Posterior vena cava (tissue), 2 donors: ENCODE measurements at places on chromosomes 2 and 18. TPM values are rescaled to one million over a fixed set of nuclear protein-coding genes. Genes with fewer than 3 reads are reported as not detected.

Gene VIT
- 16.2 TPM for total RNA-seq

- no peak for DNase-seq
Measured at GRCh38 chr2:12715258-12716031, 1.3 kb upstream of the TRIB2 start.

Gene DCDC2C
- total RNA-seq = not detected

Gene IL36B
- not detected for total RNA-seq

DNA sequence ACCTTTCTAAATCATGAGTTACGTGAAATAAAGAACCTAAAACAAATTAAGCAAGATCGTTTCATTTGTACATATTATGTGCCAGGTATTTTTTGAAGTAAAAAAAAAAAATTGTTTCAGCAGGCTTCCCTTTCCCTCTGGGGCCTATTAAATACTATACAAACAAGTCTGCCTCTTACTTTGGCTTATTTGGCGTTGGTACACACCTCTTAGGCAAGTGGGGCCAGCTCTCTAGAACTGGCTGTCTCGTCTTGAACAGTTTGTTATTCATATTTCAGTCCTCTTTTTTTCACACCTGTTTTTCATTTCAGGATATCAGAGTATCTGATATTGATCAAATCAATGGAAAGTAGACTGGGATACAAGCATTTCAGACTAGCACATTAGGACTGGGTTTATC lies 27.4 kb upstream of the PPP3R1 start:
- DNase-seq = no peak

- peak; percentile 99 for DNase-seq
Measured at GRCh38 chr18:12948050-12948804, 416 bp downstream of the SEH1L start.

Gene TSPYL6
- total RNA-seq = not detected

- DNase-seq = no peak
Measured at GRCh38 chr18:11274144-11274794, 124.9 kb upstream of the PIEZO2 start.
